ENCODE measurements at places on chromosomes 5 and 9.

- no peak for DNase-seq
These were observed 12.7 kb downstream of the DUSP1 start for GRCh38 chr5:172758077-172758833.

DNA sequence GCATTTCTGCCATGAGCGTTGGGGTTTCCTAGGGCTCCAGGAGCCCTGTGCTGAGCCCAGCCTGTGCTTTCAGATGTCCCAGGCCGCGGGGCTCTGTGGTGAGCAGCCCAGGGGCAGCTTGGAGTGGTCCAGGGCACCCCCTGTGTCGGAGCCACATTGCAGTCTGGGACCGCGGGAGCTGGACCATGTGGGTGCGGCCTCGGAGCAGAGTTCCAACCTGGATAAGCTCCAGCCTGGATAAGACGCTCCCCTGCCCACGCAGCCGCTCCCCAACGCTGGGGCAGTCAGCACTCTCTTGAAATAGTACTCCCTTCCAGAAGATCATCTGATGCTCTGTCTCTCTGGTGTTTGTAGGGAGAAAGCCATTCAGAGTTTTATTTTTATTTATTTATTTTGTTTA, 111.1 kb downstream of the WNK2 start:
- no peak for DNase-seq

DNA sequence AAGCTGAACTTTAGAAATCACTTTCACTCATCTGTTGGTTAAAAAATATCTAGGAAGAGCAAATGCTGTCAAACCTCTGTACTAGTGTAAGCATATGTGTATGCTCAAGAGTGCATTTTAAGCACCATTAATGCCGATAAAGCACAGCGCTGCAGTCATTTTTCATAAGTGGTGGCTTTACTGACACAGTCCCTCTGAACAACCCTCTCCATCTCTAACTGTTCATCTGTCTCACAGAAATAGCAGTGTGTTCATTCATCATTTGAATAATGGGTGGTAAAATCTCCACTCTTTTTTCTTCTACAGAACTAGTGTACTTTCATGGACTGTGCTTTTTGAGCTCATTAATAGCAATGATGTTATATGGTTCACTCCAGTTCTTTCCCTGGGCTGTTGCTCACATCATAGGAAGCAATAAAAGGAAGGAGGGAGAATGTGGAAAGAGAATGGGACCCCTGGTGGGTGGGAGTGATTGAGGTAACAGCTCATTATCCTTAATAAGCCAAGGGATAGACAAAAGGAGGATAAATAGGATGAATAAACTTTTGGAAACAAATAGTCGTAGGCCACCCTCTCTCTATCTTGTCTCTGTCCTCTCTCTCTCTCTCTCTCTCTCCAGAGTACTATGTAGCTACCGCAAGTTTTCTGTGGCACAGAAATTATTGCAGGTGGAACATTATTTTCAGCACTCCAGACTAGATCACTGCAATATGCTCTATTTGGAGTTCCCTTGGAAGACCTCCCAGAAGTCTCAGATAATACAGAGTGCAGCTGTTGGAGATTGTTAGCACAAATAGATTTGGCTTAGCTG, 117.9 kb upstream of the PRDM9 start:
- no peak for DNase-seq

DNA sequence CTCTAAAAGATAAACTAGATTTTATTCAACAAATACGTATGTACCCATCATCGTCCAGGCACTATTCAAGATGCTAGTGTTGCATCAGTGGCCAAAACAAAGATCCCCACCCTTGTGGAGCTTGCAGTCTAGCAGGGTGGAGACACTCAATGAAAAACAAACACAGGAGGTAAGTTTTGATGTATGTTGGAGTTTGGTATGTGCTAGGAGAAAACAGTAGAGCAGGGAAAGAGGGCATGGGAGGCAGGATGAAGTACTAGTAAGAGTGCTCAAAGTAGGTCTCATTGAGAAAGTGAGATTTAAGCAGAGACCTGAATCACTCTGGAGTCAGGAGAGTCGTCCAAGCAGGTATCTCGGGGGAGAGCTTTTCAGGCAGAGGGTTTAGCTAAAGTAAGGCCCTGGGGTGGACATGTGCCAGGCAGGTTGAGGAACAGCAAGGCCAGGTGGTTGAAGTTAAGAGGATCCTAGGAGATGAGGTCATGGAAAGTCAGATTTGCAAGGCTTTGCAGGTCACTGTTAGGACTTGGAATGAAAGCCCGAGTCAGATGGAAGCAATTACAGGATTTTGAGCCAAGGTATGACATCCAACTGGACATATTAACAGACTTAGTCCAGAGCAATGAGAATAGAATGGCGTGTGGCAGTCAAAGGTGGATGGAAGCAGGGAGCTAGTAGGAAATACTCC, 9.2 kb downstream of the SNX18 start:
- DNase-seq: no peak

Measured in activated CD8-positive, alpha-beta T cell treated with anti-CD3 and anti-CD28 coated beads for 36 hours (primary cell).